Epithelial cell of prostate (primary cell): ENCODE measurements at places on chromosomes 2 and 18.

DNA sequence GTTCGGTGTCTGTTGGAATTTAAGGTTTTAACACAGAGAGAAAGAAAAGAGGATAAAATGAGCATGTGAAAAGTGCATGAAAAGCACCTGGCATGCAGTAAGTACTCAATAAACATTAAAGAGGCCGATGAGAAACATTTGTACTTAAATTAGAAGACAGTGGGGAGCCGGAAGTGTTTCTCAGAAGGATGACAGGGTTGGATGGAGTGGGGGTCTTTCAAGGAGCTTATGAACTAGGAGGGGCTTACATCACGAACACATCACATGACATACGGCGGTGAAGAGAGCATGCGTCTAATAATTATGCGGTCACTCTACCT lies 83.8 kb upstream of the FZD7 start:
- no peak for DNase-seq

DNA sequence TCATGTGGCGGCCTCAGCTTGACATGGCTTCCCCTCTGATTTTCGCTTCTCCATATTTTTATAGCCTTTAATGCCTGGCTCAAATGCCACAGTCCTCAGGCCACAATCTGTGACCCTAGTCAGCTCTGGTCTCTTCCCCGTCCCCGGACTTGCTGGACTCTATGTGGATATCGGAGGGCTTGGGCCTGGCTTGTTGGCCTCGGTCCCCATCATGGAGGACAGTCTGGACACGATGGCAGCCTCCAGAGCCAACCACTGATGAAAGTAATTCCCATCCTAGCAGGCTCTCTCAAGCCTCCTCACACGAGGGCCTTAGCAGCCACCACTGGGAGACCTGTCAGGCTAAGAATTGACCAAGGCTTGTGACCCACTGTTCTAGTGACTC lies 61.6 kb downstream of the LPIN1 start:
- no peak for DNase-seq

DNA sequence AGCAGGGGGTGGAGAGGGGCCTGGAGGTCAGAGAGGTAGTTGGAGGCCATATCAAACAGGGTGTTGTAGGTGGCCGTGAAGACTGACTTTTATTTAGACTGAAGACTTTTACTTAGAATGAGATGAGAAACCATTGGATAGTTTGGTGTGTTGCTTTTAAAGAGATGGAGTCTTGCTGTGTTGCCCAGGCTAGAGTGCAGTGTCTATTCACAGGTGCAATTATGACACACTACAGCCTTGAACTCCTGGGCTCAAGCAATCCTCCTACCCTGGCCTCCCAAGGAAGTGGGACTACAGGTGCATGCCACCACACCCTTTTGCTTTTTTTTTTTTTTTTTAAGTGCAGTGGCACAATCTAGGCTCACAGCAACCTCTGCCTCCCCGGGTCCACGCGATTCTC lies 2.5 kb upstream of the LRPPRC start:
- no peak for DNase-seq

DNA sequence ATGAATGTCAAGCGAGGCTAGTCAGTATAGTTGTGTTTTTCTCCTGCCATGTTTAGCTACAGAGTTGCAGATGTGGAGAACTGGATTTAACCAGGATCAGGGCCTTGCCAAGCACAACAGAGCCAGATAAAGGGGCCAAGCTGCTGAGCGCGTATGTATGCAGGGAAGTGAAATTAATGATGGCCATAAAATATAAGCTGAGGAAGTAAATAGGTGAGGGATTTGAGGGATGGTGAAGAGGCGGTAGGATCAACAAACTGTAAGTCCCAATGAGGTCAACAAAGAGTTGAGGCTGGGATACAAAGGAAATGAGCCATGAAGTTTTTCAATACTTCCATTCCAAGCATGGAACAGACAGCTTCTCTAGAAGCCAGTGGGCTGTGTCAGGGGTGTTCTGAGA lies 10.6 kb downstream of the LRP2 start:
- DNase-seq, result no peak

- no peak for DNase-seq
These were observed 12.4 kb upstream of the TAF1B start for GRCh38 chr2:9830685-9831410.

- no peak for DNase-seq
These were observed 56.8 kb upstream of the TTN start for GRCh38 chr2:178863856-178864620.

- no peak for DNase-seq
These were observed 29.1 kb upstream of the SLC38A11 start for GRCh38 chr2:164984428-164984827.

DNA sequence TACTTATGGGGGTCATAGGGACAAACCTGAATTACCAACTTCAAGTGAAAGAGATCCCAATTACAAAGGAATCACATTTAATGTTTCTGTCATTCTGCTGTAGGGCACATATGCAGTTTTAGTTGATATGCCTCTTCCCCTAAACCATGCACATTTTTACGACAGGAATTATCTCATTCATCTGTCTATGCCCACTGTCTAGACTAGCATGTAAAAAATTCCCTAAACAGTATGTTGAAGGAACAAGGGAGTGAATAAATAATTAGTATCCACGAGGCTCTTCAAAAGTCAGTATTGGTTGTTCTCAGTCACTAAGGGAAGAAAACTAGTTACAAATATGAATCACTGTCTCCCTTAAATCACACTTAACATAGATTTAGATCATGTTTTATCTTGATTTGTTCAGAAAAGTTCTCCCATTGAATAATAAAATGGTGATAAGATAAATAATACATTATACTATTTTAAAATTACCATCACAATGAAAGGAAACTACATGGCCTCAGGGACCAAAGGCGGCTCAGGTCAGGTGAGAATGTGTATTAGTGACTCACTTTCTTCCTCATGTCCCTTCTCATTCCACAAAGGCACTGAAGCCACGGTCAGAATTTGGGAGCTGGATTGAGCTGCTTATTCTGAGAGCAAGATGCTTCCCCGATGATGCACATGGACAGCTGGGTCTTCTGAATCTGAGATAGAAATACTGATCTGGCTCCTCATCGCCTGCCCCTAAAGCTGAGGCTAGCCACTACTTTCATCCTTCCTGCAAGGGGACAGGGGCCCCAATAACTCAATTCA lies 29.1 kb downstream of the DYM start:
- no peak for DNase-seq

DNA sequence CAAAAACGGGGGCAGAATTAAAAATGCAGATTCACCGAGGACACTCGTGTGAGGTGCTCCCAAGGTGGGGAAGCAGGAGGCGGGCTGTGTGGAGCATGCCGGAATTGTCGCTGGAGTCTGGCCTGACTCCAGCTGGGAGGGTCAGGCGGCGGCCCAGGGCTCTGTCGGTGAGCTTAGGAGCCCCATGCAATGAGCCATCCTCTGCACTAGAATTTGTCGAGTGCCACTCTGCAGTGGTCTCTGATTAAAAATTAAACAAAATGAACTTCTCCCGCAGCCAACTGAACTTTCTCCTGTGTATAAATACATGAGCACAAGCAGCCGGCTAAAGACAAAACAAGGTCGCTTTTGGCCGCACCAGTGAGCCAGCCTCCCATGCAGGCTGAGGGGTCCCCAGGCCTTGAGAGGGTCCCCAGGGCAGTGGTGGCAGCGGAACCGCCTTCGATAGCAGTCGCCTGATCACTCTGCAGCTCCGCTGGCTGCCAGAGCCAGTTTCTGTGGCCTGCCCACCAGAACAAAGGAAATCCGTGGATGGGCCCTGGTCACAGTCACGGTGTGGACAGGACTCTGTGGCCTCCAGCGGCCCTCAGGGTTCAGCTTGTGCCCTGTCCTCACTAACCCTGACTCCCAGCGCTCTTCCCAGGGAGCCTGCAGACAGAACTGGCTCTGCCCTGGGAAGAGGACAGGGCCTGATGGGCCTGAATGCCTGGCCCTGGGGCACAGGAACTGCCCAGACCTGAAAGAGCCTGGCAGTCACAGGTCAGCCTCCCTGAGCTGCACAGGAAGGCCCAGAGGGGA lies 201.3 kb downstream of the EIPR1 start:
- no peak for DNase-seq

GRCh38 chr2:176961775-176962619 lies 250.6 kb upstream of the HNRNPA3 start:
- no peak for DNase-seq

GRCh38 chr18:79819968-79820351 lies 22.2 kb downstream of the KCNG2 start:
- DNase-seq, result no peak

- no peak for DNase-seq
These were observed 406.1 kb downstream of the SLC4A3 start for GRCh38 chr2:220033546-220033945.

DNA sequence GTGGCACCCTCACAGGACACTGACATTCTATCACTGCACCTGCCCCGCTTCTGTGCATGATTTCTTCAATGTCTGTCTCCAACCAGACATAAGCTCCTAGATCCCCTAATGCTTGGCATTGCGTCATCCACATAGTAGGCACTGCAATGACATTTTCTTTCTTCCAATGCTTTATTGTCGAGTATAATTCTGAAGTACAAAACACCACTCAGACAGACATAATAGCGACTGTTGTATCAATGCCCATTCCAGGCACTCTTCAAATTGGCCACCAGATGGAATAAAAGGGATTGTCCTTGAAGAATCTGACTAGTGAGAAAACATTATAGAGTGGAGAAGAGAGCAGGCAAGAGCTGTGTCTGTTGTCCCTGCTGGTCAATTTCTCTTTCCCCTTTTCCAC lies 89.0 kb downstream of the LPIN1 start:
- no peak for DNase-seq

DNA sequence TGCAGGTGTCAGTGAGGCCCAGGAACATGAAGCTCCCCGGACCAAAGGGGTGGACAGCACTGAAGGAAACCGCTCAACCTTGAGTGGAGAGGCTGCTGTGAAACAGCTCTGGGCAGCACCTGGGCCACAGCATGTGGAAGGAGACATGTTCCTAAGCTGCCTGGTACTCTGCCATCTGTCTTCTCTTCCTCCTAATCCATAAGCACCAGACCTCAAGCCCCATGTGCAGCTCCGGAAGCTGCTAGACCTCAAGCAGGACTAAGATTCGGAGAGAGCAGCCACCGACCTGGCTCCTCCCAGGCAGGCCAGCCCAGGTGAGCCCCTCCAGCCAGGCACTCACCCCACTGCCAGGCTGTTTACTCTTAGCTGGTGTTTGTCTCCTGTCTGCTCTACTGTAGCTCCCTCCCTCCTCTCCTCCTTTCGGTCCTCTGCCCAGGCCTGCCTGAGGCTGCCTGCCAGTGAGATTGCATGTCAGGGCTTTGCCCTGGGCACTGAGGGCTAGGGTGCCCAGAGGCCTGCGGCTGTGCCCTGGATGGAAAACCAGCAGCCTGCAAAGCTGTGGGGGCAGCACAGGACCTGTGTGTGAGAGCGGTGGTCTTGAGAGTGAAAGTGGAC lies 53.7 kb downstream of the BCL11A start:
- no peak for DNase-seq

DNA sequence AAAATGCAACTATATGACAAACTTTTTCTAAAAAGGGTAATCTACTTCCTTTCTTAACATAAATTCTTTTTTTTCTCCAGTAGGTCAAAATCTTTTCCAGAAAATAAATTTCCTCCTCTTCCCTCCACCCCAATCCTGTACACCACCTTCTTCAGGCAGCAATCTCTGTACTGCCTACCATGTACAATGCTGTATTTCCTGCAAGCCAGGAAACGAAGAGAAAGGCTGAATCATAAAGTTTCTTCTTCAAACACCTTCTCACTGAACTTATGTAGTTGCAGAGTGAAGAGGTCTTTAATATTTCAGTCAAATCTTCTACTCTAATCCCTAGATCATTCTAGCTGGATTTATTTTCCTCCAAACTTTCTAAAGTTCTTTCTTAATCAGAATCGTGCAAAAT lies 18.2 kb upstream of the C2orf66 start:
- DNase-seq, result no peak

- no peak for DNase-seq
These were observed 130.6 kb downstream of the RBMS1 start for GRCh38 chr2:160363055-160363454.

GRCh38 chr18:396556-396955 lies 103.9 kb downstream of the COLEC12 start:
- DNase-seq, result no peak

- DNase-seq, result no peak
These were observed 10.7 kb upstream of the FAHD2A start for GRCh38 chr2:95391641-95392310.

DNA sequence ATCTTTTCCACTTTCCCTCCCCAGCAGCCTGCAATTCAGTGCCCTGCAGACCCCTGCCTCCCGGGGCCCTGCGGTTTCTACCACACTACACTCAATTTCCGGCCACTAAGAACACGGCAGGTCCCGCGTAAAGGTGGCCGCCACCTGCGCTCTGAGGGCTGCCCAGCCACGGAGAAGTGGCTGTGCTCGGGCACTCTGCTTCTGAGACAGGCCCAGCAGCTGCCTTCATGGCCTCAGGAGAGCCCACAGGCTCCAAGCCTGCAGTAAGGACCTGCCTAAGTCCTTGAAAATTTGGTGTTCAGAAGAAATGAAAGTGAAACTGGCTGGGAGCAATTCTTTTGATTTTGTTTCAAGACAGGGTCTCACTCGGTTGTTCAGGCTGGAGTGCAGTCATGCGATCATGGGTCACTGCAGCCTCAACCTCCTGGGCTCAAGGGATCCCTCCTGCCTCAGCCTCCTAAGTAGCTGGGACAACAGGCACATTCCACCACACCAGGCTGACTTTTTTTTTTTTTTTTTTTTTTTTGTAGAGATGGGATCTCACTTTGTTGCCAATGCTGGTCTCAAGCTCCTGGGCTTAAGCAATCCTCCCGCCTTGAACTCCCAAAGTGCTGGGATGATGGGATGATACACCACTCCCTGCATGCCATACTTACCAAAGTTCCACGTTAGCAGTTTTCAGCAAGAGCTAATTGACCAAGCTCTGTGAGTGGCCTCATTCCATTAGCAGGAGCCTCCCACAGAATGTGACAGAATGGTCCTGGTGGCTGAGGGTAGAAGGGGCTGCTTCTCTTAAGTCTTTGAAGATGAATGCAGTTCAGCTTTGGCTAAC lies 14.6 kb upstream of the ALPP start:
- DNase-seq, result no peak

GRCh38 chr2:104871972-104872865 lies 18.3 kb downstream of the POU3F3 start:
- no peak for DNase-seq

- DNase-seq, result no peak
These were observed 117.6 kb downstream of the ALPK2 start for GRCh38 chr18:58511306-58511705.
